GM23248 (cell line): ENCODE measurements at places on chromosomes 5 and 9. TPM values are rescaled to one million over a fixed set of nuclear protein-coding genes. Genes with fewer than 3 reads are reported as not detected.

The ORM2 gene
- total RNA-seq, result not detected in 2 replicates

The ARL14EPL gene
- not detected in 2 replicates for total RNA-seq

The DDX41 gene
- total RNA-seq, result 78.5 and 117 TPM in 2 replicates

The SLC6A19 gene
- not detected in 2 replicates for total RNA-seq

The C5orf58 gene
- not detected in 2 replicates for total RNA-seq

The HRCT1 gene
- 0.76 and 1.2 TPM in 2 replicates for total RNA-seq

The HMMR gene
- total RNA-seq, result 10.7 and 13.9 TPM in 2 replicates

The CATSPER3 gene
- total RNA-seq, result 0.11 TPM in 1 of 2 replicates, not detected in the other

The TSSK1B gene
- not detected in 2 replicates for total RNA-seq

The LECT2 gene
- total RNA-seq, result 0.32 TPM in 1 of 2 replicates, not detected in the other

The SMIM33 gene
- not detected in 2 replicates for total RNA-seq

The SRP19 gene
- total RNA-seq, result 56.0 and 66.6 TPM in 2 replicates

The NR4A3 gene
- total RNA-seq, result 1.4 and 1.8 TPM in 2 replicates

The TAF11L5 gene
- total RNA-seq, result not detected in 2 replicates

The PCDHGA7 gene
- total RNA-seq, result 0.43 and 1.6 TPM in 2 replicates

The PROB1 gene
- 1.6 and 2.3 TPM in 2 replicates for total RNA-seq

The STING1 gene
- 75.0 and 87.8 TPM in 2 replicates for total RNA-seq

The RARS1 gene
- 180 and 215 TPM in 2 replicates for total RNA-seq
